Activated CD4-positive, alpha-beta memory T cell treated with anti-CD3 and anti-CD28 coated beads for 36 hours (primary cell): ENCODE measurements at places on chromosomes 2 and 18. TPM values are rescaled to one million over a fixed set of nuclear protein-coding genes. Genes with fewer than 3 reads are reported as not detected.

Gene DSC2
- not detected for total RNA-seq

Gene TUBA4B
- total RNA-seq, result not detected

Gene ADCYAP1
- not detected for total RNA-seq

Gene TNFAIP6
- not detected for total RNA-seq
